ENCODE measurements at places on chromosomes 7 and 10. TPM values are rescaled to one million over a fixed set of nuclear protein-coding genes. Genes with fewer than 3 reads are reported as not detected.

The C10orf143 gene
- total RNA-seq, result 0.87 TPM

The HMX3 gene
- total RNA-seq, result not detected

The ARL3 gene
- 6.1 TPM for total RNA-seq

The PRLHR gene
- not detected for total RNA-seq

The C10orf67 gene
- 0.44 TPM for total RNA-seq

Data from smooth muscle cell of trachea (primary cell).